ENCODE measurements at places on chromosomes 1 and 21.

DNA sequence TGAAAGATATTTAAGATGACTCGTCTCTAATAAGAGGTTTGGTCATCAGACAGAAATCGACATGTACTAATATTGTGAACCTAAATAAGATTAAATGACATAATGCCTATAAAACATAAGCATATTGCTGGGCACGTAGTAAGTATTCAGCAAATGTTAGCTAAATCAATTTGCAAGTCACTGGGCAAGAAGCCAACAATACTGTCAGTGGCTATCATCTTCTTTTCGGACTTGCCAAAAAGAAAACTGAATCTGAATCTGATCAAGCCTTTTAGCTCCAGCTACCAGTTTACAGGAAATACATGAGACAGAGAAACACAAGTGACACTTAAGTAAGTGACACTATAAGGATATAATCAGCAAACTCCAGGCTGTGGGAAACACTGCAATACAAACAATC is 46.0 kb downstream of the RPL5 start:
- DNase-seq, result no peak

GRCh38 chr1:109246141-109246551 is 3.2 kb upstream of the CELSR2 start:
- no peak for DNase-seq

GRCh38 chr1:154846565-154847442 is 23.3 kb downstream of the KCNN3 start:
- peak; percentile 73 for DNase-seq

GRCh38 chr1:85199667-85200462 is 951 bp downstream of the SYDE2 start:
- DNase-seq, result no peak

GRCh38 chr1:15525050-15526020 is 1.3 kb upstream of the DNAJC16 start:
- DNase-seq, result peak; percentile 100

DNA sequence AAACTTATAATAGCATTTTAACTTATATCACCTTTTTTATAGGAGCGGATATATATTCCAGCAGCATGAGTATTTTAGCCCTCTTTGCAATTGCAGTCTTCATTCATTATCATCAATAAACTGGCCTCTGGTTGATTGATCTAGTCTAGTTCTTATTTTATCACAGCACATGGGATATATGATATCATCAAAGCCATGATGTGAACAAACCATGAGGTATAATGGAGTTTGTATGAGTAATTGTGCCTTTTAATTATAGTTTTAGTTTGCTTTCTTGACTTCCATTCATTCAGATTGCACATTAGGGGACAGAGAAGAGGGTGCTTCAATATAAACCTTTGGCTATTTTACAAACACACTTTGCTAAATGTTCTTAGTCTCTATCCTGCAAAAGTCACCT is 3.5 kb upstream of the UBR4 start:
- no peak for DNase-seq

DNA sequence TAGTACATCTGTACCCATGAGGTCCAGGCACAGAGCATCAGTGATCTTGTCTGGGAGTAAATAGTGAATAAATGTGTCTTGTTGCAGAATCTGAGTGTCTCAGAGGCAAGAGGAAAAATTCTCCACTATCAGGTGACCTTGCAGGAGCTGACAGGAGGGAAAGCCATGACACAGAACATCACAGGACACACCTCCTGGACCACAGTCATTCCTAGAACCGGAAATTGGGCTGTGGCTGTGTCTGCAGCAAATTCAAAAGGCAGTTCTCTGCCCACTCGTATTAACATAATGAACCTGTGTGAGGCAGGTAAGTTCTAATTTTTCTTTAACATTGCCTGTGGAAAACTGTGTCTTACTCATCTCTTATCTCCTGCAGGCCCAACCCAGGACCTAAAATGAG is 43.1 kb downstream of the IL12RB2 start:
- DNase-seq, result no peak

GRCh38 chr1:76269155-76269554 is 194.6 kb downstream of the ST6GALNAC3 start:
- DNase-seq, result no peak

DNA sequence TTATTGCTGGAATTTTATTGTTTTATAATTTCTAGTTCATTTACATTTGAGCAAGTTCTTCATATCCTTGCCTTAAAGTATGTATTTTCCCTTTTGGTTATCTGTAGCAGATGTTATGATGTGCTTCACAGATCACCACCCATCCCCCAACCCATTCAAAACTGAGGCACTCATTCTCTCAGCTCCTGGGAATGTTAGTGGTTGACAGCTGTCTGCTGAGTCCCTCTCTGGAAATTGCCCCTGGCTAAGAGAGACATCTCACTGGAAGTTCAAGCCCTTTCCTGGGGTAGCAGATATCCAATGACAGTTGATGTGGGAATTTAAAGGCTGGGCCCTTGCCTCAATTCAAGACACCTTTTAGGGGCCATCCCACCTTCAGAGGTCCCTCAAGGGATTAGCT is 4.3 kb upstream of the DPYD start:
- no peak for DNase-seq

GRCh38 chr1:171550050-171550449 is 64.7 kb downstream of the PRRC2C start:
- no peak for DNase-seq

GRCh38 chr1:29390075-29390474 is 153.8 kb downstream of the PTPRU start:
- no peak for DNase-seq

DNA sequence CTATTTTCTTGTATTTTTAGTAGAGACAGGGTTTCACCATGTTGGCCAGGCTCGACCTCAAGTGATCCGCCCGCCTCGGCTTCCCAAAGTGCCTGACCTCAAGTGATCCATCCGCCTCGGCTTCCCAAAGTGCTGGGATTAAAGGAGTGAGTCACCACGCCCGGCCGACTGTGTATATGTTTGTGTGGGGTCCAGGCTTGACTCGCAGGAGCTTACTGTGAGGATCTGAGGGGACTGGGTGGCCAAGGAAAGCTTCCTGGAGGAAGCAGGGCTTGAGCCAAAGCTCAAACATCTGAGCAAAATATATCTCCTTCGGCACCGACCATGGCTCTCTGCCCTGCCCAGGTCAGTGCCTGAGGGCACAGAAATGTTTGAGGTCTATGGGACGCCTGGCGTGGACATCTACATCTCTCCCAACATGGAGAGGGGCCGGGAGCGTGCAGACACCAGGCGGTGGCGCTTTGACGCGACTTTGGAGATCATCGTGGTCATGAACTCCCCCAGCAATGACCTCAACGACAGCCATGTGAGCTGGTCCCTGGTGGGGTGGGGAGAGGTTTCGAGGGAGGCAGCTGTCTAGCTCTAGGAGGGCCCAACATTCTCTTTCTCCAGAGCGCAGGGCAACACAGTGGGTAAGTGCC is 10.5 kb downstream of the PADI3 start:
- DNase-seq, result no peak

- DNase-seq, result peak; percentile 93
Measured at GRCh38 chr1:203465948-203466347, 9.7 kb upstream of the PRELP start.

- no peak for DNase-seq
Measured at GRCh38 chr1:30750731-30751291, 6.8 kb downstream of the LAPTM5 start.

DNA sequence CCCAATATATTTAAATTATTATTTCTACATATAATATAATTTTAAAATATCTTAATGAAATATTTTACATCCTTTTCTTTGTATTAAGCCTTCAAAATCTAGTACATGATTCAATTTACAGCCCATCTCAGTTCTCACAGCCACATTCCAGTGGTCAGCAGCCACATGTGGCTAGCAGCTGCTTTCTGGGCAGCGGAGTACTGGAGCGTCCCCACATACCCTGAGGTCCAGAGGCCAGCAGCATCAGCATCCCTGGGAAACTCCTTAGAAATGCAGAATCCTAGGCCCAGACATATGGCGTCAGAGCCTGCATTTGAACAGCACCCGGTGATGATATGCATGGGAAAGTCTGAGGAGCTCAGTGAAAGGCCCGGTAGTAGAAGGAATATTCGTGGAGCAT is 8.6 kb upstream of the LHX4 start:
- DNase-seq, result peak; percentile 4

- DNase-seq, result no peak
Measured at GRCh38 chr1:154620751-154621150, 12.8 kb upstream of the ADAR start.

GRCh38 chr1:215932558-215932957 is 365.5 kb downstream of the KCTD3 start:
- DNase-seq, result no peak

Data from posterior vena cava (tissue), 2 donors.